ENCODE measurements at places on chromosomes 2 and 18.

GRCh38 chr2:106284255-106284654 lies 90.2 kb upstream of the UXS1 start:
- DNase-seq, result no peak

GRCh38 chr2:15768615-15769014 lies 171.7 kb upstream of the MYCN start:
- DNase-seq, result no peak

DNA sequence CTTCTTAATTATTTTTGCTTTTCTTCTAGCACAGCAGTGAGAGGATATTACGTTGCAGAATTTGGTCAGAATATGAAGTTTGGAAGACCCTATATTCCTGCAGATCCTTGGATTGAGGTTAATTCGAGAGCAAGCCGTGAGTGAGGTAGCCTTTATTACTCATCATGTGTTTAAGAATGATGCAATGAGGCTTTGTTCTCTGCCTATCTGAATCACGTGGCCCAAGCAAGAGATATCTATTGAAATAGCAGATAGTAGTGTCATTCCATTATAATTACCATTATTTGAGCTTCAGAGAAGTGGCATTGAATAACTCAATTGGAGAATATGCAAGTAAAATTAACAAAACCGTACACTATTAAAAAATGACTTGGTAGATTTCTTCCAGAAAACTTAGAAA lies 641.1 kb downstream of the TMEM182 start:
- no peak for DNase-seq

DNA sequence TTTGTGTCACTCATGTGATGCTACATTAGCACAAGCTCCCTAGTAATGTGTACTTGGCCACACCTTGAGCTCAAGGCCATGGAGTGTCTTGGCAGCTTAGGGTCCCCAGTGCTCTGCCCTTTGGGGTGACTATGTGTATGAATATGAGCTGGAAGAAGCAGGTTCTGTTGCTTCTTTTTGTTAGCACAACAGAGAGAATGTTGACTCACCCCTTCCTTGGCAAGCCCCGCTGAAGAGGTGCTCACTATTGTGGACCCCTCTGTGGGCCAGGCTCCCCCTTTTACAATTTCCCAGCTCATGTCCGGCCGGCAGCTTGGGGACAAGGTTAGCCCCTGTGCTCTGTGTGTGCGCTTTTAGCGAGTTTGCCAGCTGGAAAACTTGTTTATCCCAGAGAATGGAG lies 48.1 kb downstream of the DGKD start:
- DNase-seq, result no peak

DNA sequence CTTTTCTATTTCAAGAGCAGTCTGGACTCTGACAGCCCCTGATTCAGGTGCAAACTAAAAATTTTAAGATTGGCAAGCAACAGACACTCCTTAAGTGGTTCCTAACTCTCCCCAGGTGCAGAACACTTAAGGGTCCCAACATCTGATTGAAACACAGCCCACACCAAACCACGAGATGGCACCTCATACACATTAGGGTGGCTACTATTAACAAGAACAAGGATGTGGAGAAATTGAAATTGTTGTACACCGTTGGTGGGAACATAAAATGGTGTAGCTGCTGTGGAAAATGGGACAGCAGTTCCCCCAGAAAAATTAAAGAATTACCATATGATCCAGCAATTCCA lies 82.3 kb downstream of the POLR1A start:
- no peak for DNase-seq

DNA sequence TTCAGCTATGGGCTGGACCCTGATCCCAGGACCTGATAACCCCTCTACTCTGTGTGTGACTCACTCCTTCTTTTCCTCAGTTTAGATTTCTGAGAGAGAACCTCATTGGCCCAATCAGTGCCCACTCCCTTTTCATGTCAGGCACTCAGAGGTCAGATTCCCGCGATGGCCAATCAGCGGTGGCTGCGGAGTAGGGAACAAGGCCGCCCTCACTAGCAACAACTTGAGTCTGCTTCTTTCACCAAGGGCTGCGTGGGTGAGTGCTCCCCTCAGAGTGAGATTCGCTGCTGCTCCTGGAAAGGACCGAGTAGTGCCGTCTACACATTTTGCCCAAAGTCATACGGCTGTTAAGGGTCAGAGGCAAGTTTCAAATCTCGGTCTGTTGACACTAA lies 34.7 kb downstream of the NPPC start:
- DNase-seq, result no peak

DNA sequence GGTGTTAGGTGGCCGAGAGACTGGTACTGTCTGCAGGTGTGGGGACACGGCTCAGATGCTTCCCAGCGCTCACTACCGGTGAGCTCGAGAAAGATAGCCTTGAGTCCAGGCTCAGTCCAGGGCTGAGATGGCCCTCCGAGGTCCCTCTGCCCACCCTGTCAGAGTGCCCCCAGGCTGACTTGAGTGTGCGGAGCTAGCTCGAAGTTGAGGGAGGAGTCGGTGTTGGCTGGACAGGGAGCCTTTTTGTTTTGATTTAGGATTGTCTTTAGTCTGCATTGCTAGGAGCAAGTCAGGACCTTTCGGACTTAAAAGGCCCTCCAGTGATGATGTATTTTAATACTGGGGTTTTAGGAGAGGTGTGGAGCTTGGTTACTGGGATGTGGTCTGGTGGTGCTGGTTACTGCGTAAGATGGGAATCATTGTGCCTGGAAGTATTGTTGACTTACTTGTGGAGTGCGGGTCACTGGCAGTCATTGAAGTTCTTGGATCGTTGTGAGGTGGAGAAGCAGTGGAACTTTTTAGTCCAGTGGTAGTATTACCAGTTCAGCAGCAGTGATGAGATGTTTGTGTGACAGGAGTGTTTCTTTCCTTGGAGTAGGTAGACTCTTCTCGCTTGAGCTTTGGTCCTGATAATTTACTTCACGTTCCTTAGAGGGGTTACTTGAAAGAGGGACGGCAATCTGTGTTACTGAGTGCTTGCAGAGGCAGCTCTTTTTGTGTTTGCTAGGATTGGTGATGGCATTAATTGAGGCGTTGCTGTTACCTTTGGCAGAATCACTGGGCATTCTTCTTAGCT lies 633 bp downstream of the KIAA1328 start:
- no peak for DNase-seq

- DNase-seq, result no peak
Measured at GRCh38 chr2:63789338-63790020, 52.2 kb upstream of the UGP2 start.

DNA sequence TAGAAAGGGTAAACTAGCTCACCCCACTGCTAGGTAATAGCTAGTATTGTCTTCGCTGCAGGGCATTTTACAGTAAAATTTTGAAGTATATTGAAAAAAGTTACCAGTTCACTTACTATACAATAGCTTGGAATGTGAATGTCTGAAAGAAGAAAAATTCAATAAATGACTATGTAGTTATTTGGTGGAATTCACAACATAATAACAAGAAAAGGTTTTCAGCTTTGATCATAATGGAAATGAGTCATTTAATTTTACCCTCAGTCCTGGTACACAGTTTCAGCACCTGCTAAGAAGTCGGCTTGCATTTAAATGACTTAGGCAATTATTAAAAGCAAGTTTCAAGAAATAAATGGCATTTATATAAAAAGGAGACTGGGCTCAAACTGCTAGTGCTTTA lies 90.4 kb downstream of the NUP35 start:
- DNase-seq, result no peak

- DNase-seq, result no peak
Measured at GRCh38 chr2:172709566-172710291, 25.9 kb upstream of the RAPGEF4 start.

- no peak for DNase-seq
Measured at GRCh38 chr2:73949802-73950201, 23.1 kb downstream of the DGUOK start.

DNA sequence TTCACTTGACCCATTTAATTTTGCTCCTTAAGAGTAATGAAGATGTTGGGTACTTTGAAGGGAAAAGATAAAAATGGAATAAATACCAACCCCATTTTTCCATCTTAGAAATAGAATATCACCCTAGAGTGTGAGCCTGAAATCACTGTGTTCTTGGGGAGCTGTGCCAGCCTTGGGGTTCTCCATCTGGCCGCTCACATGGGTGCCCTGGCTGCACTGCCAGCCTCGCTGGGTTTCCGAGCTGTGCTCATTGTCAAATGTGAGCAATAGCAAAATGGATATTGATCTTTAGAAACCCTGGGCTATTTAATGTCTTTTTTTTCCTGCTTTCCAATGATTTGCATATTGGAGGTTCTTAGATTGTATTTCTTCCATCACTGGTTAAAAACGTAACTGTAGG lies 9.3 kb downstream of the APCDD1 start:
- no peak for DNase-seq

- DNase-seq, result no peak
Measured at GRCh38 chr2:7394195-7394594, 477.0 kb downstream of the RNF144A start.

DNA sequence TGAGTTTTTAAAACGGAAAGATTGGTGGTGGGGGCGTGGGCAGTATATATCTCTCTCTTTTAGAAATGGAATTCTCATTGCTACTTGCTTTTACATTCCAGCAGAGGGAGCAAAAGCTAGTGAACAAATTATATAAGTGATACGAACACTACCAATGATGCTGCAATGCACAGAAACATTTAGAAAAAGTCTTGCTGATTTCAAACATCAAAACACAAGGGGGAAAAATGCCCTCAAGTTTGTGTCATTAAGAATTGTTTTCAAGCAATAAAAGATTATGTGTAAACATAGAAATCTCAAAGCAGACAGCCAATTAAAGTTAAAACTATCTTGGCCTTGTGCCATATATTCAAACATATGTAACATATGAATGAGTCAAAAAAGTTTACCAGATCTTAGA lies 296.3 kb upstream of the KCNJ3 start:
- no peak for DNase-seq

DNA sequence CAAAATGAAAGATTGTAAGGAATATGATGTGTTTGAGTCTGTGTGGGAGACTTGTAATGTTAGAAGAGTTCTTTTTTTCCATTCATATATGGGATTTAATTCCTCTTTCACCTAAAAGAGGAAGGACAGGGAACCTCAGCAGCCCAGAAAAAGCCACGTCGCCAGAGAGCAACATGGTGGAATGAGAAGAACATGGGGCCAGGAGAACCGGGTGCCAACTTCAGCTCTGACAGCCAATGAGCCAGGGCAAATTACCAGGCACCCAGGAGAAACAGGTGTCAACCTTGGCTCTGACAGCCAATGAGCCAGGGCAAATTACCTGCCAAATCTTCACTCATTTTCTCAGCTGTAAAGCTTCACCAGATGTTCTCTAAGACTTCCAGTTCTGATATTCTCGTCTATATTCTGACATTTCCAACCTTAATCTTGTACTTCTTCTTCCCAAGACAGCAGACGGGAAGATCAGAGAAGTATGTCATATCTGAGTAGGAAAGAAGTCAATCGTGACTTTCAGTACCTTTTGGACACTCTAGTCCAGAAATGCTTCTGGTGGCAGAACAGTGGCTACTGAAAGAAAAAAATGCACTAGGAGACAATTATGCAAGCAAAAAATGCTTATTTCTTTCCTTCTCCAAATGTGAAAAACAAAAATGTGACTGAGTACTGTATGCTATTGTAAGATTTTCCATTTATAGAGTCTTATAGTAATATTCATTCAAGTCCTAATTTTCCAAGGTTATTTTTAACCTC lies 79.2 kb upstream of the COL5A2 start:
- no peak for DNase-seq

DNA sequence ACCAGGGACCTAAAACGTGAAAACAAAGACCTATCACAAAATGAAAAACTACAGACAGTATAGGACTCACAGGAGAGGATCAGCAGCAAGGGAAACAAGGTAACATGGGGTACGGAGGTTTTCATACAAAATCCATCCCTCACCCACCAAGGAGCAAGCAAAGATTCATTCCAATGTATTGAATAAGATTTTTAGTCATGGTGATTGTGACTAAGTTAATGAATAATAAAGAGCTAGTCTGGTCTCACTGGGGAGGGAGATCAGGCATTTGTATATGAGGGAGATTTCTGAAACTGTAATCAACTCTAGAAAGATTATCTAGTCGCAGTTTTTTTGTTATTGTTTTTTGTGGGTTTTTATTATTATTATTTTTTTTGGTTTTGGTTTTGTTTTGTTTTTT lies 336.5 kb upstream of the MMADHC start:
- no peak for DNase-seq

DNA sequence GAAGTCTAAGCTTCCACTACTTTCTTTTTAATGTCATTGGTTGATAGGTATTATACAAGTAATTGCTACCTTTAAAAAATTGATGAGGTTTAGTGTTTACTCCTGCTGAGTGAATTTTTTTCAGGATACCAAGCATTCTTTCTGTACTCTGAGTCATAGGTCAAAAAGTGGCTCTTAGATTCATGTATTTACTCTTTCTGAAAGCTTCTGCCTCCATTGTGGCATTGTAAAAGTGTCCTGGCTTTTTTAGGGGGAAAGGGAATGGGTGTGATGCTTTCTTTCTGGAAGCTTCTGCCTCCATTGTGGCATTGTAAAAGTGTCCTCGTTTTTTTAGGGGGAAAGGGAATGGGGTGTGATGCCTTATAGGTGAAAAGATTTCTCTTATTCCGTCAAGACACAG lies 286.5 kb downstream of the LPIN1 start:
- DNase-seq, result no peak

DNA sequence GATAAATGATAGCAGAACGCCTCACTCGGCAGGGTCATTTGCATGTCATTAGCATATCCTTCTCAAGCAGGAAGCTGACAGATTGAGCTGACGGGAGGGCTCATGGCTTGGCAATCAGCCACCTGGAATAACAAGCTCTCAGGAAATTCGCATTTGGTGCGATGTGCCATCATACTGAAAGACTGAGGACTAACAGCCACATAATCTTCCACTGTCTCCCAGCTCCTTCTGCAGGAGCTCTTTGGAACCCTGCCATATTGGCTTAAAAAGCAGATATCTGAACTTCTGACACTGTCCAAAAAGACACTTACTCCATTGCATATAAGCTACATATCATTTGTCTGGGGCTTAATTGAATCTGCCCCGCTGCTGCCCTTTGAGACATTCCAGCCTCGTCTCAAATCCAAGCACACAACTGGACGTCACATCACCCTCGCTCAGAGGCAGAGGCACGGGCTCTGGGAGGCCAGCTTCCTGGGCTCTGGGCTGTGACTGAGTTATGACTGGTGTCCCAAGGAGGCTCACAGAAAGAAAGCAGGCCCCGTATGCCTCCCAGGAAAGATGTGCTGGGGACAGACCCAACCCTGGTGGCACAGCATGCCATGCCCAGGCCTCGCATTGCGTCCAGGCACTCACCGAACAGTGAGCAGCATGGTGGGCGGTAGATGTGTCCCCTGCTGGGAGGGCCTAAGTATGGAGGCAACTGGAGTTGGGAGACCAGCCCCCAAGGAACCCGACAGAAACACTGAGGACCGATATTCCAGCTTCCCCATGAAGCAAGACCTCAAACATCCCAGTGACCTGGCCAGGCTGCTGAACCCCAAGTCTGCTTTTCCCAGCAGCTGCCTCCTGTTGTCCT lies 228.0 kb downstream of the ATAD2B start:
- DNase-seq, result no peak

DNA sequence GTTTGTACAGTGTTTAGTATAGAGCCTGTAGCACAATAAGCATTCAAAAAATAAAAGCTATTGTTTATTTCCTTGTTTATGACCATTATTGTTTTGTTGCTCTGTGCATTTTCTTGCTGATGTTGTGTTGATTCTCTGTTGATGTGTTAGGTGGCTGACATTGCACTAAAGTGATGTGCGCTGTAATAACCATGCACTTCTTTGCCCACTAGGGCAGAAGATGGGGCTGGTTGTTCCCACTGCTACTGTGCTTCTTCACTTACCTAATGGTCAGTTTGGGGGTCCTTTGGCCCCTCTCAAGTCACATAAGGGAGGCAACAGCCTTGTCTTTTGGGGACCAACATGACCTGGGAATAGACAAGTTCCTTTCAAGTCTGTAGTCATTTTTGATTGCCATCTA lies 6.0 kb downstream of the SCG2 start:
- no peak for DNase-seq

- DNase-seq, result no peak
Measured at GRCh38 chr2:40516604-40517003, 64.7 kb upstream of the SLC8A1 start.
